ENCODE measurements at places on chromosomes 12 and 14.

DNA sequence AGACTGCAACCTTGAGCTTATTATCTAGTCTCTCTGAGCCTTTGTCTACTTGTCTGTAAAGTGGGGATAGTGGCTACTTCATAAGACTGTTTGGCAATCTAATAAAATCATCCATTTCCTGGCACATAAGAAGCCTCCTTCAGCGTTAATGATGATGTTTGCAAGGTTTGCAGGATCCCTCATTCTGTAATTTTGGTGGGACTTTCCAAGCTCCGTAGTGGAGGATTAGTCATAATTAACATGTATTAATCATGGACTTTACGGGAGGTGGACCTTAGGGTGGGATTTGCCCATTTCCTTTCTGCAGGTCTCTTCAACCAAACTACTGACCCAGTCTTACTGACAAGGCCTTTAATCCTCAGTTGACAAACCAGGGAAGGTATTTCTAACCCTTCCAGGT is 66.2 kb downstream of the NTF3 start:
- DNase-seq, result no peak

- DNase-seq, result no peak
These were observed 6.0 kb upstream of the ABCD4 start for GRCh38 chr14:74308695-74309094.

- DNase-seq, result no peak
These were observed 86.6 kb downstream of the NINJ2 start for GRCh38 chr12:576615-577110.

GRCh38 chr12:88509851-88510250 is 70.4 kb downstream of the KITLG start:
- DNase-seq, result no peak

GRCh38 chr12:93668919-93669418 is 8.2 kb upstream of the CRADD start:
- no peak for DNase-seq

DNA sequence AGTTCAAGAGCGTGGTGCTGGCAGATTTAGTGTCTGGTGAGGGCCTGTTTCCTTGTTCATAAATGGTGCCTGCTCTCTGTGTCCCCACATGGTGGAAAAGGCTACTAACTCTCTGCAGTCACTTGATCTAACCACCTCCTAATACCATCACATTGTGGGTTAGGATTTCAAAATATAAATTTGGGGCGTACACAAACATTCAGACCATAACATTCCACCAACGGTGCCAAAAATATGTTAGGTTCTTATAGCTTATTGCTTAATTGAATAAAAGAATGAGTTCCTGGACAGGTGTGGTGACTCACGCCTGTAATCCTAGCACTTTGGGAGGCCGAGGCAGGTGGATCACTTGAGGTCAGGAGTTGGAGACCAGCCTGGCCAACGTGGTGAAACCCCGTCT is 3.4 kb upstream of the DYRK2 start:
- no peak for DNase-seq

DNA sequence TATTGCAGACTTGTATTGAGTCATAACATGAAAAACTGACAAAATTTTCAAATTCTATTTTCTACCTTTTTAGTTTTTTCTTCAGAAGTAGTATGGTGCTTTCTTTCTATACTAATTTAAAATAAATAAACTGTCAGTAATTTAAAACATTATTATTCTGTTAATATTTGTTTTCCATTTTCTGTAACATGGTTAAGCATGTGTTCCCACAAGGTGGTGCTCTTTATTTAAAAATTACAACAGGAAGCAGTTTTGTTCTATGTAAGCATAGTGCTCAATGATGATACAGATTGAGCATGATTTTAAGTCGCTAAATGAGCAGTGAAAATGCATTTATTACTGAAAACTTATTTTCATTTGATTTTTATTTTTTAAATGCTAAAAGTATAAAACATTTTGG is 114.6 kb downstream of the PPFIA2 start:
- no peak for DNase-seq

- no peak for DNase-seq
These were observed 425.8 kb downstream of the RAD51B start for GRCh38 chr14:68245146-68246073.

- DNase-seq, result no peak
These were observed 452.2 kb downstream of the IPO8 start for GRCh38 chr12:30243426-30243825.

DNA sequence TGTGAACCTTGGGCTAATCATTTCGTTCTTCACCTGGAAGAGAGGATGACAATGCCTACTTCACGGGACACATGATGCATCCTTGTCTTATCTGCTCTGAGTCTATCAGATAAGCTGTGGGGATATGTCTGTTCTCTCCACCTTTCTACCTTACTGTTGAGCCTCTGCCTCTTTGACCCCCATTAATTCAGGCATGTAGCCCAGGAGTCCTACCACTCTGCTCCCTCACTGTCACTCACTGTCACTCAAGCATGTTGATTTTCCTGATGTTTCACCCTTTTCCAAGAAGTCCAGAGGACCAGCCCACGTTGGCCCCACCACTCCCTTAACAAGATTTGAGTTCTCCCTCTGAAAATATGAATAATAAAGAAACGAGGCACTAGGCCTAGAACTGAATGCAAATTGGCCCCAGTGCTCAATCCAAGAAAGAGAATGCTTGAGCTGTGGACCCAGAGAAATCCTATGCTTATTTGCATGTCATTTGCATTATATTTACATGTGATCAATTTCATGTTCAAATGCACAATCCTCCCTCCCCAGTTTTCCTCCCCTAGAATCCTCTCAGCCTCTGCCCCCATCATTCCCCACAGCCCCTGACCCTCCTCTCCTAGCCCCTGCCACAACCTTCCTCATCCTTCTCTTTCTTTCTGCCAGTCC is 6.4 kb upstream of the SMUG1 start:
- DNase-seq, result no peak

GRCh38 chr12:121538699-121539061 is 42.1 kb downstream of the KDM2B start:
- peak; percentile 35 for DNase-seq

GRCh38 chr12:92757597-92758121 is 54.9 kb downstream of the PLEKHG7 start:
- no peak for DNase-seq

DNA sequence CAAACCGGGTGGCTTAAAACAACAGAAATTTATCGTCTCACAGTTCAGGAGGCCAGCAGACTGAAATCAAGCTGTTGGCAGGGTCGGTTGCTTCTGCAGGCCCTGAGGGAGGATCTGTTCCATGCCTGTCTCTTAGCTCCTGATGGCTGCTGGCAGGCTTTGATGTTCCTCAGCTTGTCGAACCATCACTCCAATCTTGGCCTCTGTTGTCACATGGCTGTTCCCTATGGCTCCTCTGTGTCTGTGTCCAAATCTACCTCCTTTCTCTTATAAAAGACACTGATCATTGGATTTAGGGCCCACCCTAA is 14.0 kb downstream of the NFATC4 start:
- DNase-seq, result no peak

DNA sequence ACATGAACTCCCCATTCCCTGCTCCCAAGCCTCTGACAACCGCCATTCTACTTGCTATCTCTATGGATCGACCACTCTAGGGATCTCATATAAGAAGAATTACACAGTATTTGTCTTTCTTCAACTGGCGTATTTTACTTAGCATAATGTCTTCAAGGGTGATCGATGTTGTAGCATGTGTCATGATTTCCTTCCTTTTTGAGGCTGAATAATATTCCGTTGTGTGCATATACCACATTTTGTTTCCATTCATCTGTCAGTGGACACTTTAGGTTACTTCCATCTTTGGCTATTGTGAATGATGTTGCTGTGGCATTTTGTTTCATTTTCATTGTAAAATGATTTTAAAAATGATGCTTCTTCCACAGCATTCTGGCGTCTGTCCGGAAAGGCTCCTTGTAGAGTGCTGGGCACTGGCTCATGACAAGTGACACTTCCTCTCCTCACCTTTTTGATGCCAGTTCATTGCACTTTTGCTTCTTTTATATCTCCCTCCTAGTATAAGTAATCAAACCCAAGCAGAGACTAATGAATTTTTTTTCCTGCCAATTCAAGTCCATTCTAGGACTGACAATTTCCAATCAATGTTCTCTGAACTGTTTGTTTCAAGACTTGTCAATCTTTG is 39.3 kb downstream of the SCN8A start:
- DNase-seq, result no peak

GRCh38 chr14:98364961-98365360 is 907.0 kb downstream of the BCL11B start:
- DNase-seq, result no peak

DNA sequence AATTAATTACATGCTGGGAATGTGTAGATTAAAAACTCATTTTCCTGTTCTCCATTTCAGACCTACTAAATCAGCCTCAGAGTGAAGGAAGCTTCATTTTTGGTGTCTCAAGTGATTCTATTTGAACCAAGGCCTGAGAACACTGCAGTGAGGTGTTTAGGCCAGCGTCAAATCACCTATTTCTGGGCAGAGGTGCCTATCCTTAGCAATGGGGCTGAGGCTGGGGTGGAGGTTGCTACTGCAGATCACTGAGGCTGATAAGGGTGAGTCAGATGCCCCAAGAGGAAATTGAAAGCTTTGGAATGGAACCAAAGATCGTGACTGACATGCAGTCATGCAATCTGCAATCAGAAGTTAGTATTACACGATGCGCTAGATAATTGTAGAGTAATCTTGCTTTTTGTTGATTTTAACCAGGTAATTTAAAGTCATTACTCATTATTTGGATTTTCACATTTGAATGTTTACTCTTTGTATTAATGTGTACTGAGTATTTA is 4.4 kb downstream of the TXNRD1 start:
- DNase-seq, result peak; percentile 83

DNA sequence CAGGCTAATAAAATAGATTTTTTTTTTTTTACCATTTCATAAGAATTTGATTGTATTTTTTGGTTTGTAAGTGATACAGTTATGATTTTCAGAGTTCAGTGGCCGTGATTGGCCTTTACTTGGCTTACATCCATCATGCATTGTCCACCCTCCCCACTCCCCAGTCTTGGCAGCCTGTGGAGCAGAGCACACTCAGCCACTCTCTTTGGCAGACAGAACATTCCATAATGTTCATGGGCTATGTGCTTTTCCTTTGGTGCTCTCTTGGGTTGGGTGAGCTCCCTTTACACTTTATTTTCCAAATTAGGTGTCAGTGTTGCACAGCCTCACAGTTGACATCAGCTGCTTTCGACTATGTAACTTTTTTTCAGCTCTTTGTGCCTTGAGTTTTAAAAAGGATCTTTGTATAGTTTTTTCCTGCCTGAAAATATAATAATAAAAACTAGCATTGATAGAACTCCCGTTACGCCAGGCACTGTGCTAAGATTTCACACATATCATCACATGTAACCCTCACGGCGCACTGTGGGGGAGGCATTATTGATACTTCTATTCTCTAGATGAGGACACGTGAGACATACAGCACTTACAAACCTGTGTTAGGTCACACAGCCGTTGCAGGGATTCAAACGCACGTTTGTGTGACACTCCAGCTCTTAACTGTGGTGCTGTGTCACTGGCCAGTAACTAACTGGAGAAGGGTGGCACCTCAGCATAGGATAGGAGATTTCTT is 21.5 kb downstream of the SUDS3 start:
- DNase-seq, result no peak

GRCh38 chr14:41925409-41925808 is 318.7 kb downstream of the LRFN5 start:
- no peak for DNase-seq

- no peak for DNase-seq
These were observed 101.7 kb upstream of the PARP11 start for GRCh38 chr12:3974883-3975282.

DNA sequence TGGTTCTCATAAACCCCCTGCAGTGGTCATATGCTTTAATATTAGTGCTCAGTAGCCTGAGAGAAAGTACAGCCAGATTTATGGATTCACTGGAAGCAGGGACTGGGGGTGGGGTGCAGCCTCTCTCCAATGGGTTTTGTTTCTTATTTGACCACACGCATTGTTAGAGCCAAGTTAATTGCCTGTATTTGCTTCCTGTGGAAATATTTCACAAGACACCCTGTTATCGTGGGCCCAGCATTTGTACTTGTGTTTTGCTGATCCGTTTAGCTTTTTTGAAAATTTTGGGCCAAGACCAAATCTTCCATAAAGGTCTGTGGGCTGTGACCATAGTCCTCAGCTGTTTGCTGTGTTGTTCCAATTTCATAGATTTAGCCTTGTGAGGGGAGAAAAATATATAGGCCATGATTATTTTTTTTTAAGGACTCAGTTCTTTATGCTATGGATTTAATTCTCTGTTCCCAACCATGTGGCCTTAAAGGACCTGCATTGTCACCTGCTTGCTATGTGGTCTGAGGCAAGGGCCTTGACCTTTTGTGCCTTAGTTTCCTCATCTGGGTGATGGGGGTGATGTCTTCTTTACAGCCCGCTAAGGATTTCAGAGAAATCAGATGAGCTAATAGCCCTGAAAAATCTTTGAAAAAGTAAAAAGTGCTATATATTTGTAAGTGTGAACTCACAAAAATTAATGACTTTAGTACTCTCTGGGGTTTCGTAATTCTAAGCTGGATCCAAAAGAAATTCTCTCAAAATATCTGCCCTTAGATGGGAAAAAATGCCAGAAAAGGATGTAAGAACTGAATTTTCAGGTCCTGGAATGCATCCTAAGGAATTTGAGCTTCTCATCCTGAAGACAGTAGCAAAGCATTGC is 370.2 kb downstream of the DPF3 start:
- no peak for DNase-seq

DNA sequence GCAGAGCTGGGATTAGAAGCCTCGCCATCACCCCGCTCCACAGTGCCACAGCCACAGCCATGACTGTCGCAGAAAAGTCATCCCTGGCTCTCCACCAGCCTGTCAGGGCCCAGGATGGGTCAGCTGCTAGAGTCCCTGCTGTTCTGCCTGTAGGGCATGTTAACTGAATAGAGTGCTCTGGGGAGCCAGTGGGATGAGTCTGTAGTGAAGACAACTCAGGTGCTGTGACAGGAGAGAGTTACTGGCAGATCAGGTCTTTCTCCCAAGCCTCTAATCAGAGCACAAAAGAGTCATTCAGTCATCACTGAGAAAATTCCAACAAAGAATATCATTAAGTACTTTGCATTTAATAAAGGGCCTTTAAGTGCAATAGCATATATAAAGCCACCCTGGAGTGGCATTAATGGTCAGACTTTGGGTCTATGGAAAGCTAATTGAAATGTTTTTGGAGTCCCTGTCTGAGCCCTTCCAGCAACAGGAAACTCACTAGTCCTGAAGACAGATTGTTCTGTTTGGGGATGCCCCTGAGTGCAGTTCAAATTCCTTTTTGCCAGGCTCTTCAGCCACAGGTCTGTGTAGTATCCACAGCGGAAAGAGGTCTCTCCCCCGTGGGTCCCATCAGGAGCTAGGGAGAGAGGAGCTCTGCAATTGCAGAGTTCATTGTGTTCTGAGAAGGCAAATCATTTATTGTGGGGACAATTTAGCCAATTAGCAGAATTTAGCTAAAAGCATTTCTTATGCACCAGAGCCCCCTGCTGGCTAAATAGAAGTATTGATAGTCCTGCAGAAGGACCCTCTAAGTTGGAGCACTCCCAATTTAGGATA is 45.2 kb upstream of the C14orf132 start:
- peak; percentile 31 for DNase-seq

- DNase-seq, result no peak
These were observed 283.2 kb downstream of the RPAP3 start for GRCh38 chr12:47422611-47423010.

All from activated CD8-positive, alpha-beta T cell treated with anti-CD3 and anti-CD28 coated beads for 36 hours (primary cell).